Brain microvascular endothelial cell (primary cell): ENCODE measurements at places on chromosomes 2 and 18.

GRCh38 chr2:169806586-169806985 is 7.9 kb downstream of the SSB start:
- no peak for DNase-seq

DNA sequence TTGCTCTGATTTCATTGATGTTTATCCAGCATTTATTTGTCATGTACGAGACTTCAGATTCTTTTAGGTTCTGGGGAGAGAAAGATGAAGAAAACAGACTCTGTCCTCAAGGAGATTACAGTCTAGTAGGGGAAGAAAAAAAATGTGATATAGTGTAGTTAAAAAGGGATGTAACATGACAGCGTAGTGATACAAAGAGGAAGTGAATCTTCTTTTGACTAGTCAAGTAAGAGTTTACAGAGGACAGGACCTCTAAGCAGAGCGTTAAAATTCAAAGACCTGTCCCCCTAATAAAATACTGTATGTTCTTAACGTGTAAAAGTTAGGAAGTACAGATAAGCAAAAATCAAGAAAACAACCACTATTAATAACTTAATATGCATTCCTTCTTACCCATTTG is 47.7 kb downstream of the NCOA1 start:
- DNase-seq: no peak

DNA sequence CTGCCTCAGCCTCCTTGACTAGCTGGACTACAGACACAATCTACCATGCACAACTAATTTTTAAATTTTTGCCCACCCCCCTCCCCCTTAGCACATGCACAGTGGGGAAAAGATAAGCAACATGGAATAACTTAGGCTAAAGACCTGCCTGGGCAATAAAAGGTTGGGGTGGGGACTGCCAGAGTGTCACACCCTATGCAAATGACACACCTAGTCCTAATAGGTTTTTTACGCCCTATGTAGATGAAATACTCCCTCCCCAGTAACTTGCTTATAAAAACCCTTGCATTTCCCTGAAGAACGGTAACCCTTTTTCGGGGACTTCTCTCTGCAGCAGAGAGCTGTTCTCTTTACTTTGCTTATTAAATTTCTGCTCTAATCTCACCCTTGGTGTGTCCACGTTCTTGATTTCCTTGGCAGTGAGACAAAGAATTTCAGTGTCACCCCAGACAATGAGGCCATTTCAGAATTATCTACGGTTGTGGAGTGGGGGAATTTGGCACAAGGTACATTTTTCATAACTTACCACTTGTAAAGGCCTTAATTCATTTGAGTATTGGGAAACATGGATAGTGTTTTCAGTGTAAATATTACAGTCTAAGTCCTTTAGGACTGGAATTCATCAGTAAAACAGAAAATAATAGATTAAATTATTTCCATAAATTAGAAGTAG is 109.2 kb downstream of the NOL4 start:
- peak; percentile 28 for DNase-seq

DNA sequence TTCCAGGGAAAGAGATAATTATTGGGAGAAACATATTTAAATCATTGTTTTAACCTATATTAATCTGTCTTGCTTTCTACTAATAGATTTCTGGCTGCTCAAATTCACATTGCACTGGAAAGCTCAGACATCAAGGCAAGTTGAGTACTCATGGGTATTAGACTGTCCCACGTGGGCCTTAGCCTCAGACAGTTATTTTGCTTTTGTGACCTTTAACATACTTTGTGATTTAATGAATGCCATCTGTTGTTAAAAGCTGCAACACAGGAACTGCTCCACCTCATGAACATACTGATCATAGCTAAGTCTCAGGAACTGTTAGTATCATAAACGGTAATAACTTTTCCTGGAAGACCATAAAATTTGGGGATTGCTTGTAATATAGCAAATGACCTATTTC is 2.7 kb upstream of the LCT start:
- peak; percentile 63 for DNase-seq

DNA sequence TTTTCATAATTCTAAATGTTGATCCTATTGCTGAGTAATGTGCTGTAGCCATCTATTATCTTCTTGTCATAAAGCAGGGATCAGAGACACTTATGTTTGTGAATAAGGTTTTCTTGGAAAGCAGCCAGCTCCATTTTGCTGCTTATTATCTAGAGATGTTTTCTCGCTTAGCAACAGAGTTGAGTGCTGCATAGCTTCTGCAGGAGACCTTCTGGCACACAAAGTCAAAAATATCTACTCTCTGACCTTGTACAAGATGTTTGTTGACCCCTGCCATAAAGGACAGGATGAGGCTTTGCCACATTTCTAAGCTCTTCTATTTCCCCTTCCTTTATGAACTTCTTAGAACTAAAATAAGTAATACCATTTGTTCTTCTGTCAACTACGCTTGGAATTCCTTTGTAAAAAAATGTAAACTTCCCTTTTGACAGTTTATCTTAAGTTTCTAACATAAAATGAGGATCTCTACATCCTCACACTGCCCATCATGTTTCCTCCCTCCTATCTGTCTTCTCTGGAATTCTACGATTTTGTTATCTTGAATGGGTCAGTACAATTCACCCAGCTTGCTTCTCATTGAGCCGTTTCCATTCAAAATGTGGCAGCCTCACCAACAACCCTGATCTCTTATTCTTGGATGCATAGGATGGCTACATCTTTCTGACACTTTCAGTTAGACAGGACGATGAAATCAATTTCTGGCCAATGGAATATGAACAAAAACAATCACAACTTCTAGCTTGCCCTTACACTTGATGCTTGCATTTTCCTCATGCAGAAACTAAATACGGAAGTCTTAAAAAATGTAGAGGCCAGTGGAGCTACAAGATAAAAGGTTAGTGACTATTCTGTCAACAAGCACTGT is 1377.0 kb downstream of the SUCLG1 start:
- peak; percentile 92 for DNase-seq

- no peak for DNase-seq
Measured at GRCh38 chr18:75757951-75758350, 330.4 kb upstream of the SMIM21 start.
